ENCODE measurements at places on chromosomes 5 and 9.

DNA sequence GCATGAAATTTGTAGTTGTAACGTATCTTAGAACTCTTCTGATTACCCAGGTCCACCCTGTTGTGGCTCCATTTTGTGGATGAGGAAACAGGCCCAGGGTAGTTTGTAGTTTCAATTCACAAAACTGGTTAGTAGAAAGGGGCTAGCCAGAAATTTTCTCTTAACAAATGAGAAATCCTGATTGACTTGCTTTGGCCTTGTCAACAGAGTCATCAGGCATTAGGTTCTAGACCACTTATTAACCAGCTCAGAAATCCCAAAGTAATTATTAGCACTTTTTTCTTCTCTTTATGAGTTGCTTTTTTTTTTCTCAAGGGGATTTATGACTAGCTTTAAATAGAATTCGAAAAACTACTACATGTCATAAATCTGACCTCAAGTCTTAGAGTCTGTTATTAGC is 160.2 kb downstream of the SH3GL2 start:
- DNase-seq = no peak

GRCh38 chr9:134375011-134375390 is 48.7 kb downstream of the RXRA start:
- DNase-seq = no peak

- DNase-seq = no peak
These were observed at the start of gene LCN1 for GRCh38 chr9:135520916-135521607. TSS of gene LCN1 (plus strand) at chr9:135521440. CDS start at chr9:135521498, 58 bp downstream.

GRCh38 chr5:124872615-124873014 is 126.2 kb upstream of the ZNF608 start:
- DNase-seq = no peak

- DNase-seq = no peak
These were observed 23.6 kb downstream of the LHX2 start for GRCh38 chr9:124035001-124035650.

GRCh38 chr5:178287091-178287790 is 54.6 kb upstream of the PHYKPL start:
- no peak for DNase-seq

- no peak for DNase-seq
These were observed 113.9 kb downstream of the DAB2IP start for GRCh38 chr9:121765021-121765950.

- DNase-seq = no peak
These were observed 84.0 kb downstream of the KCNIP1 start for GRCh38 chr5:170587808-170588207.

DNA sequence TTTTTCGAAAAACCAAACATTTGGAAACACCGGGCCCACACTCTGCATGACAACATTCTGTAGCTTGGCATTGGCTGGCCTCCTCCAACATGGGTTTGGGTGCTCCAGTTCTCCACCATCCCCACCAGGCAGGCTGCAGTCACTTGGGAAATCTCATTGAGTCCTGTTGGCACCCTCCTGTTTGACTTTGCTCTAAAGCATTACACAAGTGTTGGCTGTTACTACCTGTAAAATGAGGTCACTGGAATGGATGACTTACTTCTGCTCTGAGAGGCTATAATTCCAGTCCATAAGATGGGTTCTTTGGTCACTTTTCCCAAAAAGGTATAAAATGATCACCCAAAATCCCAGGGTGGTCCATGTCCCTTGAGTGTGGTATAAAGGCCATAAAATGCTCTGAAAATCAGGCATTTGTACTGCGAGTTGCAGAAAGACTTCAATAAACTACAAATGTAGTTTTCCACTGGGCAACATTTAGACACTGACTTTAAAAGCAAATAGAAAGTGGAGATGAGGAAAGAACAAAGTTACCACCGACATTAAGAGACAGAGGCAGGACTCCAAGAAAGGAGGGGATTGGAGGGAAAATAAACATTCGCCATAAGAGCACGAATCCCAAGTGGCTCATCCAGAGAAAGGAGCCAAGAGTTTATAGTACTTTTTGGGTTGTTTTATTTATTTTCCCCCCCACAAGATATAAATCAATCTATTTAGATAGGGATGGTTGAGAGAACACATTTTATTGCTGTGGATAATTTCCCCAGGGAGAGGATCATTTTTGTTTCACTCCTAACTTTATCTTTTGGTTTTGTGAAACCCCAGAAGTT is 295.1 kb downstream of the TLE1 start:
- DNase-seq = no peak

GRCh38 chr9:36833954-36834353 is 200.1 kb downstream of the PAX5 start:
- no peak for DNase-seq

DNA sequence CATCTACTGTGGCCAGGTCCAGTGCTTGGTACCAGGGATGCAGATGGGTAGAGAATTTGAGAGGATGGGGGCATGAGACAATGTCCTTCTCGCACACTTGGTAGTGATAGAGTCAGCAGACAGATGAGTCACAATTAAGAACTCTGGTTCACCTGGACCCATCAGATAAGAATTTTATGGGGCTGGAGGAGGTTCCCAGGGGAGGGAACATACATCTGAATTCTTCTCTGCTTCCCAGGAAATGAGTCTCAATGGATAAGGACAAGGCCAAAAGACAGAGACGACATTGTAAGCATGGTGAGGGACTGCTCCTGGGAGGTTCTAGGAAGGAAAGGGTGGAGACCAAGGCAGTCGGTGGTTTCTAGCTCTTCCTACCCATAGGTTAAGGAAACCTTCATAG is 5.3 kb downstream of the SLC4A9 start:
- no peak for DNase-seq

GRCh38 chr5:3517348-3517747 is 78.3 kb upstream of the IRX1 start:
- DNase-seq = no peak

DNA sequence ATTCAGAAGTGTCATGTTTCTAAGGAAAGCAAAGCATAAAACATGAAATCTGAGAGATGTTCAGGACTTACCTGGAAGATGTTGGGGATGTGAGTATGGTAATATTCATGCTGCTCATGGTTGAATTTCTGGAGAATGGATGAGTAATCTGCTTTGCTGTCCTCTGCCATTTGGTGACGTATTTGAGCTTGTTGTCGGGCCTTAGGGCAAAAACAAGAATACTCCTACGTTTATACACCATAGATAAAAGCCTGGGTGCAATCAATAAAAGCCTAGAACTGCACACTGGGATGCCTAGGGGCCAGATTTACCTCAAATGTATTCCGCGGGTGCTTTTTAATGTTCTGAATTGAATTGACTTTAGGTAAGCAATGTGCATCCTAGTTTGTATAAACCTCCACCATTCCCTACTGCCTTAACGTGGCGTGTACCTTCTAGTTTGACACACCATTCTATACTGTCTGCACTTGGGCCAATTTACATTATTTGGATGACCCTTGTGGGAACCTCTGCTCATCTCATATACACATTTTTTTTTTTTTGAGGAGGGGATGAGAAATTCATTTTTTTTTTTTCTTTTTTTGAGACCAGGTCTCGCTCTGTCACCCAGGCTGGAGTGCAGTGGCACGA is 94.4 kb downstream of the USP20 start:
- no peak for DNase-seq

DNA sequence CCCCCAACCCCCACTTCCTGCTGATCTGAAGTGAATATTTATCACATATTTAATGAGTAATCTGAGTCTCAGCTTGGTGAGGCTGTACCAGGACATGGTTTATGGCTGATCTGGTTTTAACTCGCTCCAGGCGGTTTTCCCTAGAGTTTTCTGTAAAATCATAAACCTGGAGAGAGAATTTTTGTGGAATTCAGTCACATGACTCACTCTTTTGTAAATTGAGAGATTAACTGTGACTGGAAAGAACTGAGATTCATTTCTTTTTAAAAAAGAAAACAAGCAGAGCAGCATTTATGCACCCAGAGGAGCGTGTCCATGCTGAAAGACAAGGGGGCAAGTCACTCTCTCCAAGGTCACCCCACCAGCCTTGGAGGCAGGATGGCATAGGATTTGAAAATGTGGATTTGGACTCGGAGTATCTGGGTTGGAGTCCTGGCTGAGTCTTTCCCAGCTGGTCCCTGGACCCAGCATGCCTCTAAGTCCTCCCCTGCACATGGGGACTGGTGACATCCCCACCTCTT is 81.8 kb downstream of the ZNF618 start:
- DNase-seq = no peak

DNA sequence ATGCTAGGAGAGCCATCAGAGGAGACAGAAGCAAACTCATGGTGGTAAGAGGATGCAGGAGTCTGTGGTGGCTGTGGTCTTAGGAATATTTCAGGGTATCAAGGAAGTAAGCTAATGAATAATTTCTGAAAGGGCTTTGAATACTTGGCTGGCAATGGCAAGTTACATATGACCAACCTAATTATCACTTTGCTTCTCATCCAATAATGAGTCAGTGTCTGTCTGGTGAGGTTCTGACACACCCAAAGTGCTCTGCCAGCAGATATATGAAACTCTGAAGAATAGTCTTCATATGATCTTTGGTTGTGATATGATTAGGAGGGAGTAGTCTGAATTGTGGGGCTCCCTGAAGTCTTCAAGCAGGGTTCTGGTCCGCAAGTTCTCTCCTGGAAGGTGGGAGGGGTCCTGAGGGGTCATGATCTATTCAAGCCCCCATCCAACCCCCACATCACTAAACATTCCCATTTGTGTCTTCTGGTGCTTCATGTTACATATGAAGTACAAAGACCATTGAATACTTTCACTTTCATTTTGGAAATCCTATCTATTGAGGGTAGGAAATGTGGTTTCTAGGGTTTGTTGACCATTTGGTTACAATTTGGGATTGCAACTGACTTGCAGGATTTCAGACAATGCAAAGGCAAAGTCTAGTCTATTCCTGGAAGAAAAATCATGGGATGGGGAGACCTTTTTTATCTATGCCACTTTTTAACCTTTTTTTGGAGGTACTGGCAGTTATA is 199.9 kb upstream of the CDKN2B start:
- DNase-seq = no peak

DNA sequence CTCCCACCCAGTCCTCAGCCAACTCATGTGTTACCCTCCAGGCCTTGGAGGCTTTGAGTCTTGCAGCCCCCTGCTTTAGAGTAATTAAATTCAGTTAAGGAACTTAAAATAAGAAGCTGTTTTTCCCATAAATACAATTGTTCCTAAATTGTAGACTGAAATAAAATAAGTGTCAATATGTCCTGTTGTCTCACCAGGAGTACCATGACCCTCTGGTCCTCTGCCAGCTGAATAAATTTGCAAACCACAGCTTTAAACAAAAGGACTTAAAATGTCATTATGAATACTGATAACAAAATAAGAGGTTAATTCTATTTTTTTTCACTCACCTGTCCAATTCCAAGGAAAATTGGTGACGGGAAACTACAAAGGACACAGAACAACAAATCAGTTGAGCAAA is 15.6 kb downstream of the SLC35D2 start:
- no peak for DNase-seq

DNA sequence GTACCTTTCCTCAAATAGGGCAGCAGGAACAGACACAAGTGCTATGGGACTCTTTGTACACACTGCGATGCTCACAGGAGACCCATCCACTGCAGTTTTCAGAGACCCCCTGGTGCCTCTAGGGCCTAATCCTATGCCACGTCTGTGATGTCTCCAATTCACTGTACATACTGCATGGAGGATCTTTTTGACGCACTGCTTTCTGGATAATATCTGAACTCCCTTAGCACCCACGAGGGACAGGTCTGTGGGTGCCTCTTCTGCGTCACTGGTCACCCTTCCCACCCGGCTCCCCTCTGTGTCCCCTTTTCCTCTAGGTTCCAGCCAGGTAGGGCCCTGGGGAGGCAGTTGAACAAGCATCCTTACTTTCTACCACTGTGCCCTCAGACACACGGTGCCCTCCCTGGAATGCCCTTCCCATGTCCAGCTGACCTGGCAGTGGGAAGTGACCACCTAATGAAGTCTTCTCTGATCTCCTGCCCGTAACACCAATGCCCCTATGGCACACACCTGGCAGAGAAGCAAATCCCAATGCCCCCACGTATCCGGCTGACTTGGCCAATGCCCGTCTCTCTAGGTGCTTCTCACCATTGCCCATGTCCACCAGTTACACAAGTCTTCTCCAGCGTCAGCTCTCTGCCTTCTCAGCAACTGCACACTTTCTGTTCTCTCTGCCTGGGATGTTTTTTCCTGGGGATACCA is 41.5 kb downstream of the FOXI1 start:
- DNase-seq = no peak

- no peak for DNase-seq
These were observed 68.1 kb downstream of the GDNF start for GRCh38 chr5:37771731-37772130.

GRCh38 chr9:122109035-122109813 is 16.1 kb upstream of the TTLL11 start:
- DNase-seq = no peak

DNA sequence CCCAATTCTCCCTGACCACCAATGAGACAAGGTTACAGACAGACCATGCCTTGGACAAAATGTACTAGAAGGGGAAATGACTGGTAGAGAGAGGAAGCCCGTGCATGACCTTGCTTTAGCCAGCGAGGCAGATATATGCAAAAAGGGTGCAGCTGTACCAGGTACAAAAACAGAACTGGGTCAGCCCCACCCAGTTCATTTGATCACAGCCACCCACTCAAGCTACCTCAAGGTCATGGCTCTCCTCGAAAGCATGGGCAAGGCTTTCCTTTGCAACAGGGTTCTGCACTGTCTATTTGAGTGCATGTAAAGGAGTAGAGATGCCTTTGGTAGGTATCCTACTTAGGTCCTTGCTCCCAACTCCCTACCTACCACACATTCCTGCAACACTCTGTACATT is 33.3 kb downstream of the TLE1 start:
- no peak for DNase-seq

- DNase-seq = no peak
These were observed 57.0 kb downstream of the CXXC5 start for GRCh38 chr5:139705191-139705590.

DNA sequence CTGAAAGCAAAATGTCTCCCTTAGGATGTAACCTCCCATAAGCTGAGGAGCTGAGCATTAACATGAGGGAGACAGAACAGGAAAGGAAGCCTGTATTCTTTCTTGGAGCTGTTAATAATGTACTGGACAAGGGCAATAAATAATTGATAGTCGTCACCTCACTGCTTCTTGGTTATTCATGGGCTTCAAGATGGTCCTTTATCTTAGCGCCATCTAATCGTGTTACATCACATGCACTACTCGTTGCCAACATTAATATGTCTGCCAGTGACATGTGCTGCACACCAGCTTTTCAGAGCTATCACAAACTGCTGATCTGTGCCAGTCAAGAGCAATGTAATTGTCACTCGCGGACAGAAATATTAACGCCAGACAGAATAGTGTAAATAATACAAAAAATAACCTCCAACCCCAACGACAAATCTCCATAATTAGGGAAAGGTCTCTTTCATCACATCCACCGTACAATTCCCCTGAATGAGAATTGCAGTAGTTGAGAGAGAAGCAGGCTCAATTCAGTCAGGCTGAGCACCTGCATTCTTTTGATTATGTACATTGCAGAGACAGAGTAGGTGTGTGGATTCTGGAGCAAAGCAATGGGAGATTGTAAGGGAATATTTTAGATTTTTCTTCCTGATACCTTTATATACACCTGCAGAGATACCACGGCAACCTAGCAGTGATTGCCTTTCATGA is 267.1 kb downstream of the SPATA31D1 start:
- no peak for DNase-seq

GRCh38 chr9:127005770-127006314 is 91.3 kb downstream of the RALGPS1 start:
- DNase-seq = no peak

GRCh38 chr5:172113036-172113435 is 75.0 kb downstream of the STK10 start:
- no peak for DNase-seq

GRCh38 chr9:87372356-87372851 is 125.3 kb upstream of the DAPK1 start:
- DNase-seq = no peak

All from SHP77 treated with DMSO at 0.1 percent for 48 hours (cell line).